Spleen (tissue), 13 donors: ENCODE measurements at places on chromosomes 4 and X.

- no peak overlapping the region for H3K27ac ChIP-seq
- no peak overlapping the region for H3K4me3 ChIP-seq
- H3K36me3 ChIP-seq = no peaks in the 10 kb centered on the region
- no peaks in the 10 kb centered on the region for H3K4me1 ChIP-seq
- no peak for DNase-seq
These were observed 453.6 kb upstream of the EPHA5 start for GRCh38 chr4:66123831-66124413.

DNA sequence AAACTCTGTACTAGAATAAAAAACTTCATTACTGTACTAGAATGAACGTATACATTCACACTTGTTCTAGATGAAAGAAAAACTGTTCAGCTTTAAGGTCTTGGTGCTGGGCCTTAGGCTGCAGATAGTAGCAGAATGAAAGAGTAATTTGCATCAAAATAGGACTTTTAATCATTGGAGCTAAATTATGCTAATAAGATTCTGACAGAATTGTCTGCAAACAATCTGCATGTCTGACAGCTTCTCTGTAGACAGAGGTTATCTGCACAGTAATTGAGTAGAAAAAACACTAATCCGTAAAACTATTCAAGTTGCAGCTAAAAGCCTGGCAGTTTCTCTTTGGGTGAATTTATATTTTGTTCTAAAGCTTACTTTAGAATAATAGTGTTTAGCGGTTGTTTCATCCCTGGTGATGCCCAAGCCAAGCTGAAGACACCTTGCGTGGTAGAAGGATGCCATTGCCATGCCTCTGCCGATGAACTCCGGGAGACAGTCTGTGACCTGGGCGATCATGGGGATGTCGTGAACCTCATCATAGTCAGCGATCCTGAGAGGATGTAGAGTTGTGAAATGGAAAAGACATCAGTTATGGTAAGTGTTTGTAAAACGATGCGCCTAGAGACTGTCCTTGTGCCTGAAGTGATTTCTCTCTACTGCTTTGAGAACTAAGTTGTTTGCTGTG is 25.3 kb downstream of the LRP2BP start:
- no peak overlapping the region for H3K4me3 ChIP-seq
- H3K4me1 ChIP-seq = no peaks in the 10 kb centered on the region
- no peak for DNase-seq
- peaks cover 45% of the 10 kb centered on the region for H3K36me3 ChIP-seq

DNA sequence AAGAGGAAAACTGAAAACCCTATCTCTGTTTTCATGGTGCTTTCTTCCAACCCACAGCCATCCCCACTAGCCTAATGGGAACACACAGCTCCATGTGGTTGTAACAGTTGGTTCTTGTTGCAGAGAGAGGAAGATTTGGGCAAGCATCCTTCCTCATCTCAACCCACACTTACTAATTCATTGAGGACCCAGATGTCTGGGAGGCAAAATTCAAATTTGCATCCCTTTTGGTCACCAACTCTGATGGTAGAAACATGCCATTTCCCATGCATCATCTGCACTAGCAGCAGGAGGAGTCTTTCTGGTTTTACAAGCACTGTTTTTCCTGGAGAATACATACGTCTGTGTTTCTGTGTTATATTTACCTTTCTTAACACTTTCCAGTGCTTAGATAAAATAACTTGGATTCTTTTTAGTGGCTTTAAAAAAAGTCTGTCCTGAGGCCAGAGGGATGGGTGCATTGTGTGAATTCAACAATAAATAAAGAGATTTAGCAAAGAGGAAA is 301.0 kb downstream of the KCTD8 start:
- H3K27ac ChIP-seq = no peak overlapping the region
- no peak overlapping the region for H3K4me3 ChIP-seq
- no peaks in the 10 kb centered on the region for H3K27me3 ChIP-seq
- H3K4me1 ChIP-seq = no peaks in the 10 kb centered on the region
- DNase-seq = no peak
- H3K36me3 ChIP-seq = no peaks in the 10 kb centered on the region

DNA sequence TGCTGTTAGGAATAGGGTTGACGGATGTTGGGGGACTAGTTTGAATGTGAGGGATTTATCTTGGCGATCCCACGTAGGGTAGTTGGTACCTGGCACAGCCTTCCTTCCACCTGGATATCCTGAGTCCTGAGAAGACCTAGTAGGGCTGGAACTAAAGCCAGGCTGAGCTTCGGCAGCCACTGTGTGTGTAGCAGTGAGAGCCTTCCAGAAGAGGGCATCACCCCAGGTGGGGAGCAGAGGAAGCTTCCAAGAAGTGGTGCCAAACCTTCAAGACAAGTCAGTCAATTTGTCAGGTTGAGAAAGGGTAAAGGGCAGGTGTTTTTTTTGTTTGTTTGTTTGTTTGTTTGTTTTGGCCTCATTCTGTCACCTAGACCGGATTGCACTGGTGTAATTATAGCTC is 1.2 kb upstream of the FGFBP2 start:
- peaks cover 3% of the 10 kb centered on the region for H3K4me1 ChIP-seq
- no peaks in the 10 kb centered on the region for H3K27me3 ChIP-seq
- H3K36me3 ChIP-seq = no peaks in the 10 kb centered on the region
- no peak for DNase-seq
- no peak overlapping the region for H3K27ac ChIP-seq
- H3K4me3 ChIP-seq = no peak overlapping the region

DNA sequence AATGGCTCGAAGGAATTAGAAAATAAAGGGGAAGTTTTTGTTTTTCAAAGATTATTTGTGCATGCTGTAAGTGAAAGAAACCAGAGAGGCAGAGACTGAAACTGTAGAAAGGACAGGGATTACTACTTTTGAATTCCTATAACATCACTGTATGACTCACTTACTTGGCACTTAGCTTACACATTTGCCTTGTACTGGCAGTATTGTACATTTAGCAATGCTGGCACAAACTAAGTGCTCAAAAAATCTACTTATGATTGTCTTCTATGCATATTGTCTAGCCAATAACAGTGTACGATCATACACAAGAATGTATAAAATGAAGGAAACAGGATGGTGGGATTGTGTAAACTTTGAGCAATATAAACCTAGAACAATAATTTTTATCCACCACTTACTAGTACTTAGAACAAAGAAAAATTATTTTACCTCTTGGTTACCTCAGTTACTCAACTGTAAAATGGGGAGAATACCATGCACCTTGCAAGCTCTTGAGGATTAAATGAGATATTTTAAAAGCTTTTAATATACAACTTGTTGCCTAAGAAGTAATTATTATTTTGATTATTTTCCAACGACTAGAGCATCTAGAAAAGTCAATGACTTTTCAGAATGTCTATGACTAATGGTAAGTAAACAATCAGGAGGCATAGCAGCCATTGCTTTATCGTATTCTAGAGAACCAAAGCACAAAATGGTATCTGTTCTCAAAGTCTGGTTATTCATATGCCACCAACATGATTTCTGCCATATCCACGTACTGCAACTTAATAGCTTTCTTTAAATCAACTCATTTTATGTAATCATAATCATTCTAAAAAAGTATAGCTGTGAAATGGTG is 4.7 kb downstream of the FAM120C start:
- no peak overlapping the region for H3K27ac ChIP-seq
- DNase-seq = no peak
- no peak overlapping the region for H3K4me3 ChIP-seq
- H3K4me1 ChIP-seq = peaks cover 33% of the 10 kb centered on the region
- no peaks in the 10 kb centered on the region for H3K27me3 ChIP-seq

DNA sequence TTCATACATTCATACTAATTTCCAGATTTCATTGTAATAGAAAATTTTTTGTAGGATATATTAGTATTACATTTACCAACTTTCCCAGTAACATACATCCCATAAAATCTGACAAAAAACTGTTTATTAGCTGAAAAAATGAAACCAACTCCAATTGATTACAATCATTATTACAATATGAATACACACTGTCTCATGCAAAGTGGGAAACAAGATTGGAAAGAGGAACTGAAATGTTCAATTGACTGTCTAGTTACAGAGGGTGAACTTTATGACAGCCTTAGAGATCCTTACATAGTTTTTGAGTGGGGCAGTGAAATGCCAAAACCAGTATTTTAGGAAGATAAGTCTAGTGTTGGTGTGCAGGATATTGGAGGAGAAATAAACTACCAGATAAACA is 2.3 kb upstream of the AMBN start:
- H3K4me3 ChIP-seq = no peak overlapping the region
- H3K27ac ChIP-seq = no peak overlapping the region
- no peaks in the 10 kb centered on the region for H3K36me3 ChIP-seq
- DNase-seq = no peak

DNA sequence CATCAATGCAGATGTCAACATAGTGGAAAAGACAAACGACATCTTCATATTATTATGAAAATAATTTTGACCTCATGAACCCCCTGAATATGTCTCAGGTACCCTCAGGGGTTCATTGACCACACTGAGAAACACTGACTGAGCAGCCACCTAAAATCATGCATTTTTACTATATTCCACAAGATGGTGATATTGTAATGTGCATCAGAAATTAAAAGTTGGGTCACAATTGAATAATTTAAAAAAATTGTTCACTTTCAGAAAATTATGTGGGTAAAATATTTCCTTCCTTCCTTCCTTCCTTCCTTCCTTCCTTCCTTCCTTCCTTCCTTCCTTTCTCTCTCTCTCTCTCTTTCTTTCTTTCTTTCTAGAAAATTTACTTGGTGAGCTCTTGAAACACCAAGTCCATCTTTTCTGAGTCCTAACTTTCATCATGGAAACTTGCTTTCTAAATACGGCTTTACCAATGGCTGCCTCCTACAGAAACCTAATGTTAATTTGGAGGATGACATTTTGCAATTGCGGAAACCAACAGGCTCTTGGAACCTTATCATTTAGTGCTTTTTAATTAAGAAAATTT is 103.6 kb downstream of the RTL3 start:
- H3K4me3 ChIP-seq = no peak overlapping the region
- no peaks in the 10 kb centered on the region for H3K36me3 ChIP-seq
- no peaks in the 10 kb centered on the region for H3K27me3 ChIP-seq

DNA sequence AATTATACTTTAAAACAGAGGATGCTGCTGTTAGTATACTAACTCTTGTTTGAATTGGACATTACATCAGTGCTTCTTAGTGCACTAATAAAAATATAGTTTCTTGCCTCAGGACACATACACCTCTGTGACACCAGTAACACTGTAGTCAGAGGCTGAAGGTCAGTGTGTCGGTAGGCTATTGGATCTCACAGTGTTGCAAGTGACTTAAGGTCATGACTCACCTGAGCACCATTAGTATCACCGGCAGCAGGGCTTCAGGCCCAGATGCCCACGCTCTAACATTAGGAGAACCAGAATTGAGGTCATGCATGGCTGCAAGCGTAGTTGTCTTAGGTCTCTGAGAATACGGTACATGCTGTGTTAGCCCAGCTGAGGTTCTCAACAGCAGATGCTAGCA is 15.2 kb downstream of the ETDC start:
- H3K4me3 ChIP-seq = no peak overlapping the region
- no peak for DNase-seq
- H3K27me3 ChIP-seq = no peaks in the 10 kb centered on the region
- H3K36me3 ChIP-seq = no peaks in the 10 kb centered on the region
- no peaks in the 10 kb centered on the region for H3K4me1 ChIP-seq
- H3K27ac ChIP-seq = no peak overlapping the region
